ENCODE measurements at places on chromosomes 1 and 21. TPM values are rescaled to one million over a fixed set of nuclear protein-coding genes. Genes with fewer than 3 reads are reported as not detected.

The HHIPL2 gene
- total RNA-seq: not detected

DNA sequence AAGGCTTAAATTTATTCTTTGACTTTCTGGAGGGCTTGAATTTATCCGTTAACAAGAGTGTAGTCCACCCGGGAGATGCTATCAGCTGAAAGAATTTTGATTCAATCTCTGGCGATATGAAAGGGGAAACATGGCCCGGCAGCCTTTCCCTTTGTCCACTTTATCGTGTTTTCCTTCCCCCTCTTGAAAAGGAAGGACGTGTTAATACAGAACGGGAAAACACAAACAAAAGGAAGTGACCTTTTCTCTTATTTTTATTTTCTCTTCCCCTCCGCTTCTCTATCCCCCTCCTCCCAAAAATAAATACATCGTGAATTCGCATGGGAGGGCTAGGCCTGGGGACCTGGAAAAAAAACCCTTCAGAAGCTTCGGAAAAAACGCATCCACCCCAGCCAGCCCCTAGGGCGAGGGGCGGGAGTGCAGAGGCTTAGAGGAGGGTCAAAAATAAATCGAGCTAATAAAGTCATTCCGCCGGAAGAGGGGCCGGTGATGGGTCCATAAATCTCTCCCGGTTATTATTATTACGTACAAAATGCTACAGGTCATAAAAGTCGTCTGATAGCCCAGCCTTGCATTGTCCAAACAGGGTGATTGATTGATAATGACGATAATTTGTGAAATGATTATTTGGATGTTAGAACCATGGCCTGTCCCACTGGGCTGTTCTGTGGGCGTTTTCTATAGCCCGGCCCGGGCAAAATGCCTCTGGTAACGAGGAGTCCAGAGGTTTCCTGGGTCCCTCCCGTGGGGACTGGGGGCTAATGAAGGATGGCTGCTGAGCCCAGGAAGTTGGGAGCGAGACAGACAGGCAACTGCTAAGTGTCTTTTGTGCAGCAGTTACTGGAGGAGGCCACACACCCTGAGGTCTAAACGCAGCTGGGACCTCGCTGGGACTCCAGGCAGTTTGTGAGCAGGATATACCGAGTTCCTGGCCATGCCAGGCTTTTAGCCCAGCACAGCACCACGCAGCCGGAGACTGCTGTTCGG lies 179.4 kb downstream of the PRDM16 start:
- DNase-seq: no peak

GRCh38 chr1:26190373-26190987 lies at the start of gene CATSPER4:
Gene CATSPER4 (plus strand): TSS chr1:26190602. CDS start chr1:26190628, 26 bp downstream.
- DNase-seq: peak; percentile 49

GRCh38 chr1:6185635-6186382 lies 5.7 kb upstream of the CHD5 start:
- DNase-seq: no peak

- DNase-seq: no peak
Observed at GRCh38 chr1:229897501-229897900, 169.5 kb upstream of the GALNT2 start.

DNA sequence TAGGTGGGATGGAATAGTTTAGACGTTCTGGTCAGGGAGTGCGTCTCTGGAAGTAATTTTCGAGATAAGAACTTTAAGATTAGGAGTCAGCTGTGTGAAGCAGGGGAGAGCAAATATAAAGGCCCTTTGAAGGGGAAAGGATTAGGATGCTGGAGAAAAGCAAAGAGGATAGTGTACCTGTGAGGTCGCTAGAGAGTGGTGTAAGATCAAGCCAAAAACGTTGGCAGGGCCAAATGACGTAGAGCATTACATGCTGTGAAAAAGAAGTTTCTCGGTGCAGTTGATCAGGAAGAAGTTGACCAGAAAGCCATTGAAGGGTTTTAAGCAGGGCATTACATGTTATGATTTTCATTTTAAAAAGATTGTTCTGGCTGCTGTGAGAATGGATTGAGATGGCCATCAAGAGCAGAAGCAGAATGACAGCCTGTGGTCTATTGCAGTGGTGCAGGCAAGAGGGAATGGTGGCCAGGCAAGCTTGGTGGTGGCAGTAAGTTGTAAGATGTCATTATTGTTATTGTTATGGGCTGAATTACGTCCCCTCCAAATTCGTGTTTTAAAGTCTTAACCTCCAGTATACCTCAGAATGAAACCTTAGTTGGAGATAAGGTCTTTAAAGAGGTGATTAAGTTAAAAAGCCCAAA lies 113.6 kb upstream of the KIF26B start:
- DNase-seq: peak; percentile 39

- DNase-seq: no peak
Observed at GRCh38 chr1:114545315-114545714, 34.3 kb upstream of the TRIM33 start.

- no peak for DNase-seq
Observed at GRCh38 chr1:59499943-59500569, 203.2 kb downstream of the FGGY start.

DNA sequence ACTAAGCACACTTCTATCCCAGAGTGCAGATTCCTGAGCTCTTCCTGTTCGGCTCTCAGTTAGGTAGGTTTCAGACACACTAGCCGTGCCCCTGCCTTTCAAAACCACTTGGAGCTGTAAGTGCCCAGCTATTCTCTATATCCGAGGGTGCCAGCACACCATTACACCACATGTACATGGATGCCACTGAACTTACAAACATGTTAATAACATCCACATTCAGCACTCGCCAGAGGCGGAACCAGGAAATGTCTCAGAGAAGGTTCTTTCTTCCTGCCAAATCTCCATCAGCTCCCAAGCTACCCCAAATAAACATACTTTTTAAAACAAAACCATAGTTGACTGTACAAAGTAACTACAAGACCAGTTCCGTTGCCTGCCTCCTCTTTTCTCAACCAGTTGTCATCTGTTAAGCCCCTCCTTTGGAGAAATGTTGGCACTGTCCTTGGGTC lies 78.4 kb upstream of the CTTNBP2NL start:
- DNase-seq: no peak

The SLC16A4 gene
- 0.43 TPM for total RNA-seq

The IL24 gene
- not detected for total RNA-seq

The S100B gene
- 0.69 TPM for total RNA-seq

The RASSF5 gene
- total RNA-seq: 1.8 TPM

The FCGR2B gene
- not detected for total RNA-seq

The CD2 gene
- not detected for total RNA-seq

GRCh38 chr1:242023805-242024204 lies 24.9 kb upstream of the MAP1LC3C start:
- no peak for DNase-seq

The PCP4L1 gene
- total RNA-seq: 1.0 TPM

The TDRD10 gene
- 0.15 TPM for total RNA-seq

The ADAMTS1 gene
- total RNA-seq: 19.6 TPM

DNA sequence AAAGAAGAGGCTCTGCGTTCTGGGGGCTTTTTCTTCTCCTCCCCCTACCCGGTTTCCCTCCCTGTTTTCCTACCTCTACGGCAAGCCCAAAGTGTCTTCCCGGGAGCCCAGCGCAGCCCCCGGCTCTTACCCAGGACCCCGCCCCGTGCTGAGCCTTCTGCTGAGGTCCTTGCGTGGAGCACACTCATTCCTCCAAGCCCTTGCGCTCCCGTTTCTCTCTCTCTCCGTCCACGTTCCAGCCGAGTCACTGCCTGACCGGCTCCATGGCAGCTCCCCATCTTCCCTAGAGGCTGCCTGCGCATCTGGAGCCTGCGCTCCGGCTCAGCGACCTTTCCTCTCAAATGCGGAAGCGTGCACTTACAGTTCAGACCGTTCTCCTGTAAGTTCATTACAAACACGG lies 24.9 kb upstream of the PDXK start:
- no peak for DNase-seq

GRCh38 chr1:23527366-23527765 lies 3.7 kb downstream of the E2F2 start:
- DNase-seq: no peak

- no peak for DNase-seq
Observed at GRCh38 chr21:15355066-15355465, 290.3 kb upstream of the NRIP1 start.

The NTMT2 gene
- 0.67 TPM for total RNA-seq

GRCh38 chr1:85102479-85102878 lies 54.2 kb upstream of the MCOLN3 start:
- no peak for DNase-seq

DNA sequence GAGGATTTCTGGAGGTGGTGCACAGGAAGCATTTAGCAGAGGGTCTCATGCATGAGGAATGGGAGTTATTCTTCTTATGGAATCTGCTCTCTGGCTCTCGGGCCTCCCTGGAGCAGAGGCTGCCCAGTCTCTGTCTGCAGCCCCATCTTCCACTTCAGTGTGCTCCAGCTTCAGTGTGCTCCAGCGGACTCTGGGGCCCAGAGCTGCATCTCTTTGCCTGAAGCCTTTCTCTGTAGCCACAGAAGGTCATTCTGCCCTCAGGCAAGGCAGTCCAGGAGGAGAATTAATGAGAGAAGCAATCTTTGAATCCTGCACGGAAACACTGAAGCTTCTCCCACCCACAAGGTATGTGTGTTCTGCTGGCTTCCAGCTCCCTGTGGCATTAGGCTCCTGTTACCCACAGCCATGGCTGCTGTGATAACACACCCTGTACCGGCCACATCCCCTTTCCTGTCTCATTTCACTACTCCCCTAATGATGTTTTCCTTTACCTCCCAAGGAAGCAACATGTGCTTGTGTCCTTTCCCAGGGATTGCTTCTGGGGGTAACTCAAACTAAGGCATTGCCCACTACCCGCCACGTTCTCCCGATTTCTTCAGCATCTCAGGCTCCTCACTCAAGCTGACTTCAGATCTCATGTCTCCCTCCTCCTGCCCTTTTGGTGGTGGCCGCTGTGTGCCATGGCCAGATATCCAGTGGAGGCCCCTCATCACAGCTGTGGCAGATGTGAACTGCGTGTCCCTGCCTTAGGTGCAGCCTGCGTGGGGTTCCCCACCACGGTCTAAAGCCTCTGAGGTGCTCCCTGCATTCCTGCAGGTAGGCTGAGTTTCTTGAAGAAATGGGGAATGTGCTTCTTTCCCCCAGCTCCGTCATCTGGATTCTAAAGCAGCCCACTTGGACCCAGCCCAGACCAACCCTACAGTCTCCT lies 181.2 kb upstream of the GALNT2 start:
- peak; percentile 30 for DNase-seq

The RPE65 gene
- not detected for total RNA-seq

GRCh38 chr1:35014486-35014885 lies 17.3 kb downstream of the ZMYM6 start:
- no peak for DNase-seq

The FAM76A gene
- total RNA-seq: 16.2 TPM

The SFN gene
- 4.0 TPM for total RNA-seq

The CR1L gene
- not detected for total RNA-seq

- DNase-seq: no peak
Observed at GRCh38 chr1:74681449-74681848, 7.9 kb upstream of the ERICH3 start.

GRCh38 chr1:235923466-235924021 lies 56.8 kb upstream of the LYST start:
- no peak for DNase-seq

The TARBP1 gene
- 18.6 TPM for total RNA-seq

- DNase-seq: no peak
Observed at GRCh38 chr1:181185461-181185860, 97.0 kb downstream of the IER5 start.

The TTC39A gene
- total RNA-seq: 5.5 TPM

DNA sequence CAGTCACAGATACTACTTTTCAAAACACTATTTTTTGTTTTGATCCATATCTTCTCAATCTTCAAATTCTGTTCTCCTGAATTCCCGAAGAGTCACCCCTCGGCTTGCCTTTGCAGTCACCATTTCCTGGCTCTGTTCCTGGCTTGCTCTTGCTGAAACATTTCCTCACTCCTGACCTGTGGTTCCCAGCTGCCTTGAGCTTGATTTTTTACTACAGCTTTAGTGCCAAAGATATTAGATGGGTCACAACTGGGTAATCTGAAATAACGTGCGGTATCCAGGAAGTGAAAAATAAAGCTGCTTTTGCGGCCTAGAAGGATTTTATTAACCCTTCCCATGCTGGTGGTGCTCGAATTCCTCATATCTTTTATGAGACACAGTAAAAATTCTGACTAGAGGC lies 318.8 kb downstream of the PCP4 start:
- no peak for DNase-seq

DNA sequence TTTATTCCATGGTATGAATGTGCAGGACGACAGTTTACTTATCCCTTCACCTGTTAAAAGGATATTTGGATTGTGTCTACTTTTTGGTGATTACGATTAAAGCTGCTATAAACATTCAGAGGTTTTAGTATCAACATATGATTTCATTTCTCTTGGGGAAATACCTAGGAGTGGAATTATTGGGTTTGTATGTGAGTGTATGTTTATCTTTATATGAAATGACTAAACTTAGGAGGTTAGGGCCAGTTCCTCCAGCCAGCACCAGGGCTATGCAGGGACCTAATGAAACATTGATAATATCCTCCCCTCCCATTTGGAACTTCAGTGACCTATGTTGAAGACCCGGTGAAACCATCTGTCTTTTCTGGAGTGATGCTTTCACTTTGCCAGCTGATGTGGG lies 13.8 kb downstream of the TMEM51 start:
- no peak for DNase-seq

The KIAA1614 gene
- total RNA-seq: 3.1 TPM

The DPT gene
- not detected for total RNA-seq

The ALDH9A1 gene
- total RNA-seq: 57.6 TPM
